ENCODE measurements at places on chromosomes 1 and 21.

DNA sequence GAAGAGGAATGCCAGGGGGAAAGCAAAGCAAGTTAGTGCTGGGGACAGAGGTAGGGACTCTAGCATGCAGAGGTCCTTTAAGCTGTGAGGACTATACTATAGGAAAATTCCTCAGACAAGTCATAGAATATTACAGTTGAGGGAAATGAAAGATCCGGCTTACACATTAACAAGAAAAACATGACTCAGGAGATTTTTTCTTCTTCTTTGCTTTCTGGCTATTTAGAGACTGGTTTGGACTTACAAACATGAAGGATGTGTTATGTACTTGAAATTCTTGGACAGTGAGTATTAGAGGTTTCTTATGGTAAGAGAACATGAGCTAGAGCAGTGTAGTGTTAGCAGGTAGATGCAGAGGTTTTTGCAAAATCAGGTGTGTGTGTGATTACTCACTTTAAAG lies 24.9 kb downstream of the USP25 start:
- no peak for DNase-seq

DNA sequence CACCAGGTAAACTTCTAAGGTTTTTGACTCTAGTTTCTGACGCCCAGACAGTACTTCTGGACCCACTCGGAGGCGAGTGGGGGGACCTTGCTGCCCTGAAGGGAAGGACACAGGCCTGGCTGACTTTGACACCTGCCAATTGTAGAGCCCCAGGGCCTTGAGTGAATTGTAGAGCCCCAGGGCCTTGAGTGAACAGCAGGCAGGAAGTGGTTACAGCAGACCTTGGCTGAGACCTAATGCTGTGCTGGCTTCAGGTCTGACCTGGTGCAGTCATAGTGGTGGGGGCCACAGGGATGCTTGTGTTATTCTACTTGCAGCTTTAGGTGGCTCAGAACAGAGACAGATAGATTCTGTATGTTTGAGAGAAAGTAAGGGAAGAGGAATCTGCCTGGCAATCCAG lies 344.3 kb downstream of the DUSP10 start:
- no peak for DNase-seq

DNA sequence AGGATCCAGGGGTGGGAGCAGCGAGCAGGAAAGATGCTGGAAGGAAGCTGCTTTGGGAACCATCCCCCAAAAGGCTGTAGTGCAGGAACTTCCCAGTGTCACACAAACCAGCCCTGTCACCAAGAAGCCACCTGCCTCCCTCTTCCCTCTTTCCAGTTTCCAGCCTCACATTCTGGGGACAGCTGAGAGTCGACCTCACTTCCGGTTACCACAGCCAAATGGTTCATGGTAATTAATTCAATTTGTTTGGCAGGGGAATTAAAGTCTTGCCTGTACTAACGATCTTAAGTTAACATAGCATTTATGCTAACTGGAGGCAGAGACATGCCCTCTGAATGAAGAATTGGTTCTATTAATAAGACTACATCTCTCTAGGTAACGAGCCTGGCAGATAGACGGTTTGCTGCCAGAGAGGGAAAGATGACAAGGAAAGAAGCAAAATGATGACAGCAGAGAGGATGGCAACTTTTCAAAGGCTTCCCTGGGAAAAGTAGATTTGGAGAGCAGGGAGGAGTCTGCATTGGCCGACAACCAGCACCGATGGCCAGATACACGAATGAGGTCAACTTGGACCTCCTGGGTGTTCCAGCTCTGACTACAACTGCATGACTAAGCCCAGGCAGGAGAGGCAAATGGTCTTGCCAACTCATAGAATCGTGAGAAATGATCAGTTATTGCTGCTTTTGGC lies 64.1 kb downstream of the TMCO4 start:
- DNase-seq = no peak

DNA sequence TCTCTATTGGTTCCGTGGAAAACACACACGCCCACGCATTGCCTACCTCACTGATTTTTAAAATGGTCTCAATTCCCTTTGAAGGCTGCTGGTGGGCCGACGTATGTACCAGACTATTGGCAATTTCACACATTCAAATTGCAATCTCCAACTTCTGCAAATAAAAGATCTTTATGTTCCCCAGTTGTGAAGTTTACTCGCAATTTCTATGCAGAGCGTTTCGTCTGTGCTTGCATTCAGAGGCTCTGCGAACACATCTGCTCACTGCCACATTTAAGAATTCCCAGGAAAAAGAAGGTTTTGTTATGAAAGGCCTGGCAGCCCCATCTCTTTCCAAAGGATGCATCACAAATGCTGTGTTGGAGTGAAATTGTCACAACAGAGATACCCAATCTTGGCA lies 288.0 kb upstream of the KAZN start:
- no peak for DNase-seq

- DNase-seq = no peak
Measured at GRCh38 chr1:196152086-196152485, 456.2 kb downstream of the KCNT2 start.

- DNase-seq = no peak
Measured at GRCh38 chr1:104092698-104093097, 343.0 kb downstream of the AMY1C start.

DNA sequence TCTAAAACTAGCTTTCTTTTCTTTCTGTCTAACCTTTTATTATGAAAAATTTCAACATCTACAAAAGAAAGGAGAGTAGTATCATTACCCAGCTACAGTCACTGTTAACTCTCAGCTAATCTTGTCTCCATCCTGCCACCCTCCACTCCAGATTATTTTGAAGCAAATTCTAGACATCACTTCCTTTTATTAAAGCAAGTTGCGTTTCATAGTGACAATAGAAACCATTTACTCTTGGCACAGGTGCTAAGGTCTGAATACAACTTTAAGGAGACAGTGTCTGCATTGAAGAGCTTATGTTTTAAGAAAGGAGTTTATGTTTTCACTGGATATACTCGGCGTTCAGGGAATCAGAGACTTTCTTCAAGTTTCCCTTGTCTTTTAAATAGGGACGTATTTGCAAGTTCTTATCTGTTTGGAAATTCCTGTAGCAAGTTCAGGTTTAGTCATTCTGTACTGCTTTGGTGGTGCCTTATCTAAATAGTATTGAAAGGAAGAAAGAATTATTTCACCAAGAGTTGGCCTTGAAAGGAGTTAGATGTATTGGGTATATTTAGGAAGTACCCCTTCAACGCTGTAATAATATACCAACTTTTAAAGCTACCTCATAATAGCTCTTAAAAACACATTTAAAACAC lies 42.7 kb downstream of the ITSN1 start:
- DNase-seq = no peak

DNA sequence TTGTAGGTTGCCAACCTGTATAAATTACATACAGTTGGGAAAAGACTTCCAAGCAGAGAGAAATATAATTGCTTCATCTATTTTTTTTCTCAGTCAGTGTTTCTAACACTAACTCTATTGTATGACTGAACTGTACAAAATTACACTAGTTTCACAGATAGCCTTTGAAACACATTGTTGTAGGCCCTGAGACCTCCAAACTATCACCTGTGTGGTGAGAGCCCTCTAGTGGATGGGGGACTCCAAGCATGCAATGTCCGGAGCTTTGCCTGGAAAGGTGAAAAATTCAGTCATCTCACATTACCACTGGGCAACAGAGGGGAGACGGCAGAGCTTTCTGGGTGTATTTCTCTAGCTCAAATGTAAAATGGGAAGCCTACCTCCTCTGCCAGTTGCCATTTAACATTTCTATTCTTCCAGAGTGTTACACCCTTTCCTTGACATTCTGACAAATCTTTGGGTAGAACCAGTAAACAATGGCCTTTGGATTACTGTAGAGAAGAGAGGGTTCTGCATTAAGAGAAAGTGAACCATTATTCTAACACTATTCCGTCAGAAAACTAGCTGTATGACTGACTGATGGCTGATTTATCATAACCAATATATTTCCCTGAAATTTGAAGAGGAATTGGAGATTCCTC lies 212.2 kb downstream of the LYPLAL1 start:
- no peak for DNase-seq

DNA sequence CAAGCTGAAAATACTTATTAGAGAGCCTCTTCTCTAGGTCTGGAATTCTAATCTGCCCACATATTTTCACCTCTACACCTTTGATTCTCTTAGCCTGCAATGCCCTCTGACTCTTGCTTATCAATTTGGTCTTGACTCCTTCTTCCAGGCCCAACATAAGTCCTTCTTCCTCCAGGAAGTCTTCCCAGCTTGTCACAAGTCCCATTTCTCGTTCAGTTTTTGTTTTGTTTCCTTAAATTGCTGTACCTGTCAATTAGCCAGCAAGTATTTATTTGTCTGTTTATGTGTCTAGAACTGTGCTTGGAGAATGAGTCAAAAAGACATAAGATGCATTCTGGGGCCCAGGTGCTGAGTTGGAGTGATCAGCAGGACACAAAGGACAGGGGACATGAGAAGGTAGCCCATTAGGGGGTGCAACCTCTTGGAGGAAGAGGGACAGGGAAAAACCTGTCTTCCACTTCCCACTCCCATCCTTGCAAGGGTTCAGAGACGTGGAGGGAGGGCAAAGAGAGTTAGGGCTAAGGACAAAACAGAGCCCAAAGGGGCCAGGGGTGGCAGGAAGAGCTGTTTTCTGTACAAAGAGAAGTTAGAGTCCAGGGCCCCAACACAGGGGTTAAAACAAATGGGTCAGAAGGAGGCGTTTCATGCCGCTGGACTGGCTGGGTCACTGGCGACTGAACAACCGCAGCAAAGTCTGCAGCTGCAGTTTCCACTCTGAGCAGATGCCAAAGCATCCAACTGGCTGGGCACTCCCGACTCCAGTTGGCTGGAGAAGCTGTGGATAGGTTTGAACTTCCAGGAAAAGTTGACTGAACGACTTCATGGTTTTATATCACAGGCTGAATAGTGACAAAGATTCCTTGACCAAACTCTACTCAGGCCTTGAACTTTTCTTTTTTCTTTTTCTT lies 10.7 kb upstream of the CNR2 start:
- DNase-seq = no peak

DNA sequence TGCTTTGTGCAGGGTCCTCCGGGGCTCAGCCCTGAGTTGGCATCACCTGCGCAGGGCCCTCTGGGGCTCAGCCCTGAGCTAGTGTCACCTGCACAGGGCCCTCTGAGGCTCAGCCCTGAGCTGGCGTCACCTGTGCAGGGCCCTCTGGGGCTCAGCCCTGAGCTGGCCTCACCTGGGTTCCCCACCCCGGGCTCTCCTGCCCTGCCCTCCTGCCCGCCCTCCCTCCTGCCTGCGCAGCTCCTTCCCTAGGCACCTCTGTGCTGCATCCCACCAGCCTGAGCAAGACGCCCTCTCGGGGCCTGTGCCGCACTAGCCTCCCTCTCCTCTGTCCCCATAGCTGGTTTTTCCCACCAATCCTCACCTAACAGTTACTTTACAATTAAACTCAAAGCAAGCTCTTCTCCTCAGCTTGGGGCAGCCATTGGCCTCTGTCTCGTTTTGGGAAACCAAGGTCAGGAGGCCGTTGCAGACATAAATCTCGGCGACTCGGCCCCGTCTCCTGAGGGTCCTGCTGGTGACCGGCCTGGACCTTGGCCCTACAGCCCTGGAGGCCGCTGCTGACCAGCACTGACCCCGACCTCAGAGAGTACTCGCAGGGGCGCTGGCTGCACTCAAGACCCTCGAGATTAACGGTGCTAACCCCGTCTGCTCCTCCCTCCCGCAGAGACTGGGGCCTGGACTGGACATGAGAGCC lies 22.7 kb downstream of the COL6A1 start:
- DNase-seq = no peak

DNA sequence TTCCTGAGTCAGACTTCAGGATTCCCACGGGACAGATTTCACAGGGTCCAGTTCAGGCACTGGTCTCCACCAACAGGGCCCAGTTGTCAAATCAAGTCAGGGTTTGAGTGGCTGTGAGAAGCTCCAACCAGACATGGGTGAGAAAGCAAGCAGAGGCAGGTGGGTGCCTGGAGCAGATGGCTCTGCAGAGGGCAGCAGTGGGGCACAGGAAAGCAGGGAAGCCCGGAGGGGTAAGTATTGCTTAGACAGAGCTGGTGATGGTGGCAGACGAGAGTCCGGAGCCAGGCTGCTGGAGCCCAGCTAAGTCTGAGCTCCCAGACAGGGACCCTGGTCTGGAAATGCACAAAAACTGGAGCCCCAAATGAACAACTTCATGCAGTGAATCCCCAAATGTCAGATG lies 40.4 kb downstream of the RIMS3 start:
- no peak for DNase-seq

DNA sequence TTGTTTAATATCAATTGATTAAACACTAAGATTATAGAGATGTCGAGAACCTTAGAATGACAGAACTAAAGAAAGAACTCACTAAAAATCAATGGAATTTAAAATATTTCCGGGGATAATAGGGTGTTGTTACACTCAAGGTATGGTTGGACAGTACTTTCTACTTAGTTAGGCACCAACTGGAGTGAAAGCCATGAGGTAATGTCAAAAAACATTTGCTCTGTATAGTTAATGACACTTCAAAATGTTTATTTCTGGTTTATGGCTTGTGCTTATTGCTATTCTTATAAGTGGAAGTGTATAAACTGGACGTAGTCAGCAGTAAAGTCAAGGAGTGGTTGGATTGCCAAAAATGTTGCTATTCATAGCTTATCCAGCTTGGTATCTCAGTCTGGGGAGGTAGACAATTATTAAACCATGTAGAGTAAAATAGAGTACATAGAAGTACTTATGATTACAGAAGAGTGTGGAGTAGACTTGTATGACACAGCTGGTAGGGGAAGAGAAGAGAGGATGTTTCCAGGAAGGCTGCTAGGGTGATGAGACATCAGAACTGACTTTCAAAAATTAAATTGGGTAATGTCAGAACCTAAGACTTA lies 56.5 kb upstream of the BMP8A start:
- DNase-seq = no peak

- no peak for DNase-seq
Measured at GRCh38 chr21:38188037-38188436, 68.8 kb upstream of the KCNJ15 start.

GRCh38 chr21:32314806-32315205 lies 16.2 kb downstream of the MRAP start:
- DNase-seq = no peak

GRCh38 chr1:185059950-185060571 lies 14.7 kb downstream of the RNF2 start:
- DNase-seq = no peak

DNA sequence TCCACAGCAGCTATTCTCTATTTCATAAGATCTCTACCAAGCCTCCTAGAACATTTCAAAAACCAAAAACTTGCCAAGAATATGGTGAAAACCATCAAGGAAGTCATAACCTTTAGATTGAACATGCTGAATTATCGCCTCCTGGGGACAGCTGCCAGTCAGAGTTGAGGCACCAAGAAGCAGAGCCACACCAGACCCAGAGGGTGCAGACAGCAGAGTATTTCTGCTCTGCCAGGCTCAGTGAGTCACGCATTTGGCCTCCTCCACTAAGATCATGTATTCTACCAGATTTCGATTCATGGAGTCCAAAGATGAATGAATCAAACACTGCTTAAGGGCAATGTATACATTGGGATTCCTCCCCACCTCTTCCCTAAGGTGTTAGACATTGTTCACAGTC lies 2.1 kb downstream of the F3 start:
- no peak for DNase-seq

GRCh38 chr1:33143698-33144097 lies 38.1 kb downstream of the TRIM62 start:
- DNase-seq = no peak

GRCh38 chr1:89953131-89953626 lies 41.7 kb upstream of the ZNF326 start:
- no peak for DNase-seq

All from effector CD8-positive, alpha-beta T cell (primary cell).